ENCODE measurements at places on chromosomes 6 and 20. TPM values are rescaled to one million over a fixed set of nuclear protein-coding genes. Genes with fewer than 3 reads are reported as not detected.

The VSX1 gene
- total RNA-seq, result 0.66 TPM

The SUMO4 gene
- 1.3 TPM for total RNA-seq

The PHACTR3 gene
- 0.66 TPM for total RNA-seq

The KIAA0408 gene
- total RNA-seq, result 1.3 TPM

GRCh38 chr6:25640446-25640845 lies 11.6 kb upstream of the SCGN start:
- DNase-seq, result no peak

GRCh38 chr6:125944434-125944816 lies 12.1 kb upstream of the HINT3 start:
- DNase-seq, result peak; percentile 93

- no peak for DNase-seq
These were observed 43.1 kb upstream of the IL20RA start for GRCh38 chr6:137087902-137088301.

GRCh38 chr6:159826968-159827647 lies 27.0 kb downstream of the PNLDC1 start:
- DNase-seq, result no peak
